Activated T-helper 2 cell treated with anti-CD3 and anti-CD28 coated beads, Interferon-gamma antibody, Interleukin-2, Interleukin-4, amounts not matched to agents 10 μg/mL and 5 μg/mL and 100 μg/mL, durations not matched to agents 14 hours and 24 hours and 36 hours (primary cell): ENCODE measurements at places on chromosomes 16 and 17. TPM values are rescaled to one million over a fixed set of nuclear protein-coding genes. Genes with fewer than 3 reads are reported as not detected.

- no peak for DNase-seq
These were observed 373.2 kb upstream of the CDH11 start for GRCh38 chr16:65495106-65495505.

GRCh38 chr17:39938140-39938869 is 10.8 kb downstream of the LRRC3C start:
- no peak for DNase-seq

- peak; percentile 24 for DNase-seq
These were observed 26.9 kb upstream of the RPL38 start for GRCh38 chr17:74176546-74177001.

Gene GPR139
- not detected in 2 replicates for total RNA-seq

- DNase-seq: no peak
These were observed 13.4 kb downstream of the ADGRG5 start for GRCh38 chr16:57555831-57556230.

- no peak for DNase-seq
These were observed 4.7 kb downstream of the IGSF6 start for GRCh38 chr16:21647562-21648164.

Gene CTRB1
- total RNA-seq: not detected in 2 replicates

Gene ORC6
- 56.2 and 56.8 TPM in 2 replicates for total RNA-seq

Gene KRT16
- not detected in 2 replicates for total RNA-seq

Gene TNS4
- total RNA-seq: 8.7 and 9.0 TPM in 2 replicates

Gene SNX20
- total RNA-seq: 34.9 and 35.2 TPM in 2 replicates

GRCh38 chr17:80018917-80019651 is 16.6 kb downstream of the TBC1D16 start:
- no peak for DNase-seq

DNA sequence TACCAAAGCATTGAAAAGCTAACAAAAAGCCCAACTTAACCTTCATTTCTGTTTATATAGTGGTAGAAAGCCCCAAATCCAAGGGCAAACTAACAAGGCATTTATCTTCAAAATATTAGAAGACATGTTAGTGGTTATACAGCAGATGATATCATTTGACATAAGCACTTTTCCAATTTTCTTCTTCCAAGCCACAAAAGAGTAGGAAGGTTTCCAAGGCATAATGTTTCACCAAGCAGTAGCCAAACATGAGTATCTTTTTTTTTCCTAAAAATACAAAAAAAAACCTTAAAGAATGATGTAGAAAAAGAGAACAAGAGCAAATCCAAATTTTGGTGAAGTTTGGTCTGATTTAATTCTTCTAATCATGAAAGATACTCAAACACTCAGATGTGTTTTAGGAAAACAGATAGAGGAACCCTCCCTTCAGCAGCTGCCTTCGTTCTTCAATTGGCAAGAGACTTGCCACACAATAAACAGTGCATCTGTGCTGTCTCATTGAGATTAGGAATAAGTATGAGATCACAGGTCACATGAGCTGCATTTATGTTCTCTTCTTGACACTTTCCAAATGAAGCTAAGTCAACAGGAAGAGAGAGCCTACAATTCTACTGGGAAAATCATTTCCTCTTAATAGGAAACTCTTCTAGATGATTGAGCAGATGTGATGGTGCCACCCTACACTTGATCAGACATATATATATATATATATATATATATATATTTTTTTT is 106.7 kb downstream of the TTC19 start:
- no peak for DNase-seq

DNA sequence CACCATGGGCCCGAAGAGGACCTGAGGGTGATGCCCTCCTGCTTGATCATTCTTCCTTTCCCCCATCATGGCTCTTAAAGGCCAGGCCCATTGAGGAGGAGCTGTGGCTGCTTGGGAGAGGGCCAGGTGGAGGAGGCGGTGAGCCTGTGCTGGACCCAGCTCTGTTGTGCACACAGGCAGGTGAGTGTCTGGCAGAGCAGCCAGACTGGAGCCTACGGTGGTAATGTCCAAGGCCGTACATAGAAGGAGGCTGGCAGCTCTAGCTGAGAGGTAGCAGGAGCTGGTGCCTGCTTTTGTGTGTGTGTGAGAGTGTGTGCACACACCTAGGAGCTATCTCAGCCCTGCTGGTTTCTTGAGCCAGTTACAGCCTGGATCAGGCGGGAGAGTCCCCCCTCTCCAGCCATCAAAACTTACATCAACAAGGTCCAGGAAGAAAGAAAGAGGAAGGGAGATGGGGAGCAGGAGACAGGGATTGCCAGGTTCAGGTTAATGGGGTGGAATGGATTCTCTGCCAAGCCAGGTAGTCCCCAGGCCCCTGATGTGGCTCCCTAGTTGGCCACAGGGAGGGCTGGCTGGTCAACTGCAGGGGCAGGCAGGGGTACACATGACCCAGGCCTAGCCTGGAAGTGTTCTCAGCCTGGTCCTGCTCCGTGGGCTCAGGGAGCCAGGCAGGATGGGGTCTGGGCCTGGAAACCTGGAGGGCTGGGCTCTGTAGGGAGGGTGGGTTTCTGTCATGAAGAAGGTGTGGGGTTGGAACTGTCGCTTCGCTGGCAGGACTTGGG is 107.1 kb downstream of the RAP1GAP2 start:
- DNase-seq: no peak

Gene RAB11FIP4
- total RNA-seq: 20.8 and 26.2 TPM in 2 replicates

DNA sequence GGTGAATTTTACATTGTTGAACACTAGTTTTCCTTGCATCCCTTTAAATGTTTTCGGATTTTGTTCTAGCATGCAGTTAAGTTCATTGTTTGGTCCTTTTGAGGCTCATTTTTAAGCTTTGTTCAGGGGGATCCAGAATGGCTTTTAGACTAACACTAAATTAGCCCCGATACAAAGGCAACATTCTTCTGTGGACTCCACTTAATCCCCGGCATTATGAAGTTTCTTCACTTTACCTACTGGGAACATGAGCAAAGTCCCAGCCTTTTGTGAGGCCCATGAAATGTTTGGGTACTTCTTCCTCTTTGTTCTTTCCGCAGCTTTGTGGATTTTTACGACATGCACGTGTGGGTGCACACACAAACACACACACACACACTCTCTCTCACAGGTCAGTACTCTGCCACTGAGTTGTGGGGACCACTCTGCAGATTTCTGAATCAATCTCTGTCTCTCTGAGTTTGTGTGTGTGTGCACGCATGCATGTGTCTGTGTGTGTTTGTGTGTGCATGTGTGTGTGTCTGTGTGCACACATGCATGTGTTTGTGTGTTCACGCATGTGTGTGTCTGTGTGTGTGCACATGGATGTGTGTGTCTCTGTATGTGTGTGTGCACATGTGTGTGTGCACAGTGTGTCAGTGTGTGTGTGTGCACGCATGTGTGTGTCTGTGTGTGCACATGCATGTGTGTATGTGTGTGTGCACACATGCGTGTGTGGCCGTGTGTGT is 240.4 kb upstream of the TNRC6C start:
- DNase-seq: no peak

DNA sequence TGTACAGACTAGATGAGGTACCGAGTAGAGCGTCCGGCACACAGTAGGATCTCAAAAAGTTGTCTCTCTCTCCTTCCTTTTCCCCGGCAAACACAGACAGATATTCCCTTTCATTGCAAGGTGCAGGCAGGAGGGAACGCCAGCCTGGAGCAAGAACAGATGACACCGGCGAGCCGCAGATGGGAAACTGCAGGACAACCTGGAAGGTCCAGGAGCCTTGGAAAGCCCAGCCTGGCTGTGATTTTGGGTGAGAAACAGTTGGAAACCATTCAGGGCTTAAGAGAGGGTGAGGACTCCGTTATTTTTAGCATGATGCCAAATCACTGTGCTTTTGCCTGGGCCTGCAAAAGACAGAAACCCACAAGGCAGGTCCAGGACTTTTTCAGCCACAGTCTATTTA is 7.3 kb downstream of the CDH11 start:
- no peak for DNase-seq
